Naive thymus-derived CD4-positive, alpha-beta T cell (primary cell): ENCODE measurements at places on chromosomes 2 and 18. TPM values are rescaled to one million over a fixed set of nuclear protein-coding genes. Genes with fewer than 3 reads are reported as not detected.

- no peak for DNase-seq
Observed at GRCh38 chr2:159186462-159186861, 100.0 kb downstream of the WDSUB1 start.

GRCh38 chr18:69196336-69196735, 204.4 kb upstream of the DOK6 start:
- DNase-seq, result no peak

DNA sequence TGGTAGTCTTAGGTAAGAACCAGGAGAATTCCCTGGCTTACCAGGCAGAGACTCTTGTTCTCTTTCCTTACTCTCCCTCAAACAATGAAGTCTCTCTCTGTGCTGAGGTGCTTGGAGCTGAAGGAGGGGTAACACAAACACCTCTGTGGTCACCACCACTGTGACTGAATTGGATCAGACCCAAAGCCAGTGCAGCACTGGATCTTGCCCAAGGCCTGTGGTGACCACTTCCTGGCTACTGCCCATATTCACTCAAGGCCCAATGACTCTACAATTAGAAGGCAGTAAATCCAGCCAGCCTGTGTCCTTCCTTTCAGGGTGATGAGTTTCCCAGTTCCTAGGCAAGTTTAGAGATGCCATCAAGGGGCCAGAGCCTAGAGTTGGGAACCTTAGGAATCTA, 706.8 kb downstream of the SLC4A3 start:
- no peak for DNase-seq

DNA sequence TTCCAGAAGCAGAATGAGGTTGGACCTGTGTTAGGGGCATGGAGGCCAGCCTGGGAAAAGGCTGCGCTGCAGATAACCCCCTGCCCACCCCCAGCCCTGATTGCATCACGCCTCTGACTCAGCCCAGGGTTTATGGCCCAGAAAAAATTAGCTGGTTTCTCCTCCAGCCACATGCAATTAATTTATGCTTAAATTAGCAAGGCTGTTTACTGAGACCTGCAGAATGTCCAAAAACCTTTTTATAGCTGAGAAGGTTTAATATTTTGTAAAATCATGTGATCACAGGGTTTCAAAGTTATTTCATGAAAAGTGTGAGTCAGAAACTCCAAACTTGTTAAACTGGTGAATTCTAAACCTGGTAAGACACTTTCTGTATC, 123.1 kb upstream of the HDAC4 start:
- DNase-seq, result no peak

The TXNDC9 gene
- 24.4 TPM for total RNA-seq
